Activated naive CD4-positive, alpha-beta T cell treated with anti-CD3 and anti-CD28 coated beads, Interleukin-2, amount 50 U/mL, for 16 hours (primary cell): ENCODE measurements at places on chromosomes 1 and 21.

GRCh38 chr1:192261476-192261875, 55.3 kb upstream of the RGS21 start:
- DNase-seq: no peak

DNA sequence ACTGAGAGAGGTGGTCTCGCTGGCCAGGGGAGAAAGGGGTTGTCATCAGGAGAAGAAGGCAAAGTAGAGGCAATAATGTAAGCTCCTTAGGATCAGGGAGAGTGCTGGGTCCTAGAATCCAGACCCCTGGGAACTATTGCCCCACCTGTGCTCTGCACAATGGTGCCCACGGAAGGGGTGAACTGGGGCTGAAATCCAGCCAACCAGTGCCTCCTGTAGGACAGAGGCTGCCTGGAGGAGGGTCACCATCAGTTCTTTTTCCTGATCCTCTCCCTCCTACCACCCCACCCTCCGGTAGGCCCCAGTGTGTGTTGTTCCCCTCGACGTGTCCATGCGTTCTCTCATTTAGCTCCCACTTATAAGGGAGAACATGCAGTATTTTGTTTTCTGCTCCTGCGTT, 52.9 kb upstream of the ATP2B4 start:
- DNase-seq: no peak

GRCh38 chr1:60463146-60463545, 389.6 kb upstream of the C1orf87 start:
- no peak for DNase-seq

DNA sequence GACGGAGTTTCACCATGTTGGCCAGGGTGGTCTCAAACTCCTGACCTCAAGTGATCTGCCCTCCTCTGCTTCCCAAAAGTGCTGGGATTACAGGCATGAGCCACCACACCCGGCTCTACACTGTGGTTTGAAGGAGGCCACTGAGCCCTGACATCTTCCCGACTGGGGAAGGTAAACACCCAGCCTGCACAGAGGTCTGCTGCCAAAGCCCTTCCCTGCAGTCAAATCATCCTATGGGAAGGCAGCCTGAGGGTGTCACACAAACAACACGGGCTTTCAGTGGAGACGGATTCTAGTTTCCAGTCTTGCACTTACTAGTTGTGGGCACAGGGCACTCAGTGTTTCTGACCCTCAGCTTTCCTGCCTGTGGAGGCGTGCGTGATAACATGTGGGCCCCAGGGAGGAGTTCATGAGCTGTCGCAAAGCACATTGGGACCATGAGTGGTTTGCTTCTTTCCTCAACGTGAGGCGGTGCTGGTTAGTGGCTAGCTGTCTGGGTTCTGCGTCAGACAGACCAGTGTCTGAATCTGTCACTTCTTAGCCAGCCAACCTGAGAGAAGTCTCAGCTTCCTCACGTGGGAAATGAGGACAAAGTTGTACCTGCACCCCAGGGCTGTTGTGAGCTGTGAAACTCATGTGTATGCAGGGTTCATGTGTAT, 21.5 kb upstream of the OPRD1 start:
- DNase-seq: no peak

GRCh38 chr1:241591317-241591716, 48.9 kb downstream of the CHML start:
- DNase-seq: no peak

DNA sequence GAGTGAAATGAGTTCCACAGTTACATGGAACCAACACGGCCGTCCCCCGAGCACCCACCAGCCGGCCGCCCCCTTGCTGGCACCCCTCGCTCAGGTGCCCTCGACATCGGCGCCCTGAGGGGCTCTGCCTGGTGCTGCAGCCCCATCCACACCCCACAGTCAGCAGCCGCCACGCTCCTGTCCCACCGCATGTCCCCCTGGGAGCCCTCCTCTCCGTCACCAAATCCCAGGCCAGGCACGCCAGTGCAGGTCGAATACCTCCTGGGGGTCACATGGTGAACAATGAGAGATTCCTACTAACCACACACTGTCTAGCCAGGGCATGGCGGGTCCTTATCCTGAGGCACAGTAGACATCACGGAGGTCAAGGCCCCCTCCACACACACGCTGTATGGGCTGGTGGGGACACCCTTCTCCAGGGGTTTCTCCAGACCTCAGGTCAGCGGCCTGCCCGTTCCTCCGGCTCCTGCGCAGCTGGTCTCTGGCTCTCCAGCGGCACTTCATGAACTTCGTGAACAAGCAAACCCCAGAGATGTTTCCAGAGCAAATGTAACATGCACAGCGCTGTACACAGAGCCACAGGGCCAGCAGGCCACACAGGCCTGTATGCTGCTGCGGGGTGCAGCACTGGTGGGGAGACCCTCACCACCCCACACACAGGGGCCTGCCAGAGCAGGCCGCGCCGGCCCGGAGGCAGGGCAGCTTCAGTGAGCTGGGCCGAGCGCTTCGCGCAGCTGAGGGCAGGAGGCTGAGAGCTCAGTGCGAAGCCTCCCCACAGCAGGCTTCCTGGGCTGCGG, 21.8 kb downstream of the POFUT2 start:
- peak; percentile 7 for DNase-seq

- DNase-seq: no peak
Measured at GRCh38 chr1:118649369-118650106, 338.6 kb downstream of the TBX15 start.

GRCh38 chr1:242556759-242557158, 32.3 kb upstream of the PLD5 start:
- no peak for DNase-seq

DNA sequence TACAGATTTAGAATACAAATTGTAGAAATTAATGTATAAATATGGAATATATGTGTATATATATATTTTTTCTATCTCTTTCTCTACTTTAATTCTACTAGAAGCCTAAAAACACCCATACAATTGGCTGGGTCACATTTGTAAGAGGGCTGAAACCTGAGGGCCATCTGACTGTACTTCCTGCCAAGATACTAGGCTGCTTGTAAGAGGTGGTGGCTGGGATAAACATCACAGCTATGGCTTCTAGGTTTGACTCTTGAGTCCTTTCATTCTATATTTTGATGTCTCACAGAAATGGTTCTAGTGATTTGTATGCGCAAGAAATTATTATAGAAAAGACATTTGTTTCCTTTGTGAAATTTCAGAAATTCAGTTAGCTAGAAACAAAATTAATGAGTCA, 1155.2 kb upstream of the B3GALT2 start:
- no peak for DNase-seq

- peak; percentile 18 for DNase-seq
Measured at GRCh38 chr1:44609412-44609767, 64.9 kb downstream of the TMEM53 start.

- DNase-seq: no peak
Measured at GRCh38 chr1:41367288-41367642, 6.0 kb downstream of the FOXO6 start.

DNA sequence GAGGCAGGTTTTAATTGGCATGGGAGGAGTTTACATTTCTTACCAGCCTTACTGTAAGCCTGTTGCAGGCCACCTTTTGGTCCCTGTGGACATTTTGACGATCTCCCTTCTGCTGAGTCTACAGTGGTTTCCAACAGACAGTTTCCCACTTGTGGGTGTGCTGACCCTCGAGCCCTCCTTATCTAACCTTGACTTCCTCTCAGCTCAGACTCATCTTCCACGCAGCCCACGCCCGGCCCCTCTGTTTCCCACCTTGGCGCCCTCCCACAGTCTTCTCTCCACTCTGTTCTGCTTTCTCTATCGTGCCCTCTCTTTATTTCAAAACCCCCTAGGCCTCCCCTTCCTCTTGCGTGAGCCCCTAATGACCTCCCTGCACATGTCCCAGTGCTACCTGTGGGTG, 6.1 kb upstream of the ARL8A start:
- no peak for DNase-seq

DNA sequence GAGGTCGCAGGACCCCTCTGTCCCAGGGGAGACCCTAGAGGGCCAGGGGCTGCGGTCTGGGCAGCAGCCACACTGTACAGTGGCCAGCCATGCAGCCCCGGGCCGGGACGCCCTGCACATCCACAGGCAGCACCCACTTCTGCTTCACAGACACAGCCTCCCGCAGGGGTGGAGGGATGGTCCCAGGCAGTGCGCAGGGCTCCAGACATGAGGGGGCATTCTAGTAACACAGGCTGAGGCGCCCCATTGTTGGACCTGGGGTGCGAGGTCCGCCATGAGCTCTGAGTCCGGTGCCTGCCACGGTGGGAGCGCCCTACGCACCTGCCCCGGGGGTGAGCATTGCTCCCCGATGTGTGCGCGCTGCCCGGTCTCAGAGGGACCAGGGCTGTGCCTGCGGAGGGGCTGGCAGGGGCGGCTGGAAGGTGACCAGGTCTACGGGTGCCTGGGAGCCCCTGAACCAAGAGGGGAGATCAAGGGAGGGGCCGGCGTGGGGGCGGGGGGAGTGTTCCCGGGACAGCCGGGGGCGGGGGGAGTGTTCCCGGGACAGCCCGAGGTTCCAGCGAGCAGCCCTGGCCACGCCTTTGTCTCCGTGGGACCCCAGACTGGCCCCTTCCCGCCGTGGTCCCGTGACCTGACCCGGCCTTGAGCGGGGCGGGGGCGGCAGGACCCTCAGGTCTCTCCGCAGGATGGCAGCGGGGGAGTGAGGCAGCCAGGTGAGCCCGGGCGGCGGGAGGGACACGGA, 4.5 kb downstream of the MMEL1 start:
- DNase-seq: no peak

DNA sequence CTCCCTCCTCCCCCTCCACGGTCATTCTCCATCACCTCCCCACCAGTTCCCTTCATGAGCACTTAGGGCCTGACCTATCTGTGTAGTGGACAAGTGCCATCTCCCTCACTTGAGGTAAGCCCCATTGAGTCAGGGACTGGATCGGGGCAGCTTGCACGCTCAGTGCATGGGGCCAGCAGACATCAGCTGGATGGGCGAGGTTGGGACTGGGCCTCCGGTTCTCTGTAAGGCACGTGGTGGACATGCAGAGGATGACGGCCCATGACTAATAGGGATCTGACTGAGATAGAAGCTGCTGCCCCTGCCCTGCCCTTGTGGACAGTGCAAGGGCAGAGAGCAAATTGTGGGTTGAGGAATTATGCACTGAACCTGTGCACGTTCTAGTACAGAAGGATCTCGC, 120.4 kb upstream of the C1orf174 start:
- DNase-seq: no peak

GRCh38 chr1:42370876-42371549, 9.6 kb upstream of the RIMKLA start:
- DNase-seq: no peak

GRCh38 chr1:191034132-191034531, 556.5 kb upstream of the BRINP3 start:
- no peak for DNase-seq

DNA sequence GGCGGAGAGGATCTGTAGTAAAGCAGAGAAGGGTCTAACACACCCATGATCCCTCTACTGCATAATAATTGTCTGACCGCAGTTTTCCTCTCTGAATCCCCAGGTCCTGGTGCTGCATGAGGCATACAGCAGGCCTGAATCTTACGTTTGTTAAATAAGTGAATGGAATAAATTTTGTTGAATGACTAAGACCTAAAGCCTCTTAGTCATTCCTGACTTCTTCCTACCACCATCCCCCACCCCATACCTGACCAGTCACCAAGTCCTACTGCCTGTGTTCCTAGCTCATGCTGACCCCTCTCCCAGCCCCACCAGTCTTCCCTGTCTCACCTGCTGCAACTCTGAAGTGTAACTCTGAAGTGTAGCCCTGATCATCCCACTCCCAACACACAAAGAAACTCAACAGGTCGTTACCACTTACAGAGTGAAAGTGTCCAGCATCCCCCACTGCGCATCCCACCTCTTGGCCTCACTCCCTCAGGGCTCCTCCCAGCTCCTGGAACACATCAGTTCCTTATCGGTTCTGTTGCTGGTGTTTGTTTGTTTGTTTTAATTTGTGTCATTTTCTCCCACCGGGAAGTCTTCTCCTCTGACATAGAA, 9.7 kb downstream of the GJA5 start:
- DNase-seq: no peak

- DNase-seq: no peak
Measured at GRCh38 chr21:41997657-41998056, 12.5 kb downstream of the ZBTB21 start.

DNA sequence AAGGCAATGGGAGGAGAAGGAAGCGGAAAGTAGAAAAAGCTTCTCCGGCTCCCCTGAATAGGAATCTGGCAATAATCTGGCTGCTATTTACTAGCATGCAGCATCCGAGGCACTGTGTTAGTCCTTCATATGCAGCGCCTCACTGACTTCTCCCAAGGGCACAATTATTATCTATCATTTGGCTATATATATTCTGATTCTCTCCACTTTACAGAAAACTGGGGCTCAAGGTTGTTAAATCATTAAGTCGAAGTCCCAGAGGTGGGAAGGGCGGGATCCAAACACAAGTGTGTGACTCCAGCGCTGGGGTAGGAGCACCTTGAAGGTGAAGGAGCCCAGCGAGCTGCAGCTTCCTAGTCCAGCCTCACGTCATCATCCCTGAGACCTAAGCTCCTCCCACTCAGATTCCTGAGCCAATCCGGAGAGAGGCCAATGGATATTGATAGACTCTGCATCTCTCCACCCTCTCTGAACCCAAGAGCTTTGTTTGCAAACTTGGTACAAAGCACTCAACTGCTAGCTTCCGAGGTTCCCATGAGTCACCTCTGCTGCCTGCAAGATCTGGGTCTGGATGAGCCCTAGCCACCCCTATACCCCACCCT, 16.6 kb upstream of the EYA3 start:
- DNase-seq: no peak

DNA sequence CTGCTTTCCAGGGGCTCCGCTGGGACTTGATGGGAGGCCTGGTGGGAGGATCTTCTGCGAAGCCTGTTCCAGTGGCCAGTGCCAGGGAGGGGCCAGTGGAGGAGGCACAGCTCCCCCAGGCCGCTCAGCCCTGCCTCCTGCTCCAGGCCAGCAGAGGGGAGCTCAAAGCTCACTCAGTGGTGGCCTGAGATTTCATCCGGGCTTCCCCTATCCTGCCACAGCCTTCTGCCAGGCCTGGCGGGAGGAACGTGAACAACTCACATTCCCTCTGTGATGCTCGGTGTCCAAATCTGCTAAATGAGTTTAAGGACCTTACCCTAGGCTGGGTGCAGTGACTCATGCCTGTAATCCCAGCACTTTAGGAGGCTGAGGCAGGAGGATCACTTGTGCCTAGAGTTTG, 3.3 kb downstream of the CLCNKB start:
- no peak for DNase-seq

GRCh38 chr1:6967431-6968111, 182.3 kb downstream of the CAMTA1 start:
- DNase-seq: no peak
